GM12865 (cell line): ENCODE measurements at places on chromosomes 7 and 10.

GRCh38 chr7:101936223-101936610 is 118.8 kb downstream of the CUX1 start:
- DNase-seq = peak; percentile 22

DNA sequence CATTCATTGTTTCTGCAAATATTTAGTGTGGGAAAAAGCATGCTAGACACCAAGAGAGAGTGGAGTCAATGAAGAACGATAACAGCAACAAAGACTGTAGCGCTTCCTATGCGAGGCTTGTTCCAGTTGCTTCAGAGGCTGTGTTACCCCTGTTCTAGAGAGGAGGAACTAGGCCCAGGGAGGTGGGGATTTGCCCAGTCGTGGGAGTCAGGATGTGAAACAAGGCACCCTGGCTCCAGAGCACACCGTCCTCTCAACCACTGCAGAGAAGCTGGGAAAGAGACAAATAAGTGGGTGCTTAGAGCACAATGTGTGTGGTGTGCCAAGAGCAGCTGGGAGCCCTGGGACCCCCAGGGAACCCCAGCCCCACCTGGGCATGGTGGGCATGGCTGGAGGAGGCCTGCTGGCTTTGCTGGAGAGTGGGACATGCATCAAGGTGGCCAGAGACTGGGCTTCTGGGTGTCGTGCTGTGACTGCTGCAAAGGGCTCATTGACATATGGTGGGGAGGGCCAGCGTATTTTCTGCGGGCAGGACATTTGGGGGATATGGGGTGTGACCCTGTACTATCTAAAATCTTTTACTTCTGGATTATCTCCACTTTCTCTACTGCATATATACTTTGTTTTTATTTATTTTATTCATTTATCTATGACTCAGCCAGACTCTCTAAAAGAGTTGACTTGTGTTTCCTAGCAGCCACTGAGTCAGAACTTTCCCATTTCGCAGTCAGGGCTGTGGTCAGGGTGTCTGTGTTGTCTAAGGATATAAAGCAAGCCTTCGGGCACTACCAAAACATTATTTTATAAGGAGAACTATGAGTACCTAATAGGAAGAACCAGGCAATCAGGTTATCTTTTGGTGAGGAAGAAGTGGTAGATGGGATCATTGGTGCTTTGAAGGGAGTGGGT is 95.4 kb downstream of the TCF7L2 start:
- no peak for DNase-seq

- no peak for DNase-seq
Measured at GRCh38 chr10:118694848-118695247, 59.9 kb downstream of the CACUL1 start.

DNA sequence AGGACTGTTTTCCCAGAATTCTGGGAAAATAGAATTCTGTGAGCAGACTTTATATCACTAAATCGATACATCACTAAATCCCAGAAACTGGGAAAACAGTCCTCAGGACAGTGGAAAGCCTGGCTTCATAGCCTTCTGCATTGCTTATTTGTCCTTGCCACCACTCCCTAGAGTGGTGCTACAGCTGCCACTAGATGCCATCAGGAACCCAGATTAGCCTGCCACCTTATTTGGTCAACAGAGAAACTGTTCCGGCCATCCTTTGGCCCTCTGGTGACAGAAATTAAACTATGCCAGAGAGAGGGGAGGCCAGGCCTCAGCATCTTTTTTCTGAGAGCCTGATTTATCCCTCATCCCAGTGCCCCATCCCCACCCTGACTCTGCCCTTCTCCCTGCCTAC is 19.6 kb upstream of the NFKB2 start:
- DNase-seq = no peak

DNA sequence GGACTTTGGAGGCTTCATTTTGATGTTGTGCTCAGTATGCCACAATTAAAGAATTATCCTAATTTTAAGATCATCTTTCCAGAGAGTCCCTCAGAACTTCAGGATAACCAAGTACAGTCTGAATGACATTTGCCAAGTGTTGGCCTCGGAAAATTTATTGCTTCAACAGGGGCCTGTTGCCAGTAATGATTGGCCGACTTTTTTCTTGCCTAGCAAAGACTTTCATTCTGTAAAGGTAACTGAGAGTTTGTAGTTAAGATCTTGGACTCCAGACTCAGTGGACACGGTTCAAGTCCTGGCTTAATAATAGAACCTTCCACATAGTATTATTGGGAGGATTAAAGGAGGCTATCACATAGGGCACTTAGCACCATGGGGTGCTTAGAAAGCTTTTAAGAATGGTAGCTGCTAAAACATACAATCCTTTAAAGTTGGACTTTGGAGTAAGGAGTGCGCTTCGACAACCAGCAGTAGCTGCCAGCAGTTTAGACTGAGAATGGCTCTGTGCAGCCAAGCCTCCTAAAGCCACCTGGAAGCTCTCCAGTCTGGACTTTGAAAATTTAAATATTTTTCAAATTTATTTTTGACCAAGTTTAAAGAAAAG is 90.0 kb downstream of the PLCE1 start:
- no peak for DNase-seq

DNA sequence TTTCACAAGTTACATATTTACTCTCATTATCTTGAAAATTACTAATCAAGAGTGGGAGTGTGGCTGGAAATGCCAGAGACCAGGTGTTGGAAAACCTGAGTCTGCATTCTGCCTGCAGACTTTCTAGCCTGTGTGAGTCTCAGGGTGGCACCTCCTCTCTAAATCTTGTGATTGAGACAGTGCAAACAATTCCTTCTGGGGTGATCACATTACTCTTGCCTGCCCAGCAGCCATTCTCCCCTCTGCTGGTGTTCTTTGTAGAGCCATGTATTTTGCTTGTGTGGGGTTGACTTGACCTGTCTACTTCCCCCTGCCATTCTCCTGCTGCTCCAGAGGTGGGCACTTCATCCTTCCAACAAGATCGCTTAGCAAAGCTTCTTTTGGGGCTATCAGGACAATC is 101.1 kb downstream of the RAPGEF5 start:
- DNase-seq = no peak

- DNase-seq = no peak
Measured at GRCh38 chr7:148104136-148104716, 486.3 kb upstream of the C7orf33 start.

DNA sequence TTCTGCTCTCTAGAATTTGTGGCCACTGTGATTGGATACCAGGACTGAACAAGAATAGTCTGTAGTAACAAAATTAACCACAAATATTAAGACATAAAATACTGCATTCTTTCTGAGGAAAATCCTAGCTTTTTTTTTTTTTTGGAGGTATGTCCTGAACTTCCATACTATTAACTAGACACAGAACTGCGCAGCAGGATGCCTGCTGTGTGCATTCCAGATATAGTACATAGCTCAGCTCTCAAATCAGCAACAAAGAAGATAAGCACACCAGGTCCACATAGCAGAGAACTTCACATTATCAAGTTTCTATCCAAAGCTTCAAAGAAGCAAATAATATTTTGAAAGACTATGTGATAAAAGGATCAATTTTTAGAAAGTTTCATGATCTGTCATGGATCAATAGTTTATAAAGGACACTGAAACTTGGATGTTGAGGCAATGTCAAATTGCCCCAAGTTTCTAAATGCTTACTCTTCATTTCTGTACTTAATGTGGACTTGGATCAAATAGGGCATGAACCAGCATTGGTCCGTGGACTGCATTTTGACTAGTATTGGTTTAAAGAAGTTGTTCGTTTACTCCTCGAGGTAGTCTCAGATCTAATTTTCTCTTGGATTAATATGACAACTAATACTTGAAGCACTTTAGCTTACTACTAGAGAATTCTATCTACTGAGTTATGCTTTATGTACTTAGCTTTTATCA is 15.4 kb downstream of the NAMPT start:
- no peak for DNase-seq

DNA sequence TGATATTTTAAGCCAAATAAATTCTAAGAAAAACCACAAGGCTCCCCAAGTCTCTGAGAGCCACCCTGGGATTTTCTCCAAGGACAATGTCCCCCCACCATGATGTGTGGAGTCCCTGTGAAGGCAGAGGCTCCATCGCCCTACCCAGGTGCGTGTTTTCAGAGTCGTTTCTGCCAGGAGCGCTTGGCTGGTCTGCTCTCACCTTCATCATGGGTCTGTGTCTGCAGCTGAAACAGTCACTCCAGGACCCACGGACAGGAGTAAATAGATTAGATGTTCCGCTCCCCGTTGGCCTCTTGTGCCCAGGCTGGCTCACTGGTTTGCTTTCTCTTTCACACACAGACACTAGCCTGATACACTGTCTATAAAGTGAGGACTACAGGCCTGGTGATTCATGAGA is 217.5 kb downstream of the SFMBT2 start:
- no peak for DNase-seq

GRCh38 chr7:18221377-18222293 is 194.0 kb upstream of the PRPS1L1 start:
- no peak for DNase-seq

GRCh38 chr10:11631890-11632587 is 20.6 kb upstream of the USP6NL start:
- peak; percentile 92 for DNase-seq

DNA sequence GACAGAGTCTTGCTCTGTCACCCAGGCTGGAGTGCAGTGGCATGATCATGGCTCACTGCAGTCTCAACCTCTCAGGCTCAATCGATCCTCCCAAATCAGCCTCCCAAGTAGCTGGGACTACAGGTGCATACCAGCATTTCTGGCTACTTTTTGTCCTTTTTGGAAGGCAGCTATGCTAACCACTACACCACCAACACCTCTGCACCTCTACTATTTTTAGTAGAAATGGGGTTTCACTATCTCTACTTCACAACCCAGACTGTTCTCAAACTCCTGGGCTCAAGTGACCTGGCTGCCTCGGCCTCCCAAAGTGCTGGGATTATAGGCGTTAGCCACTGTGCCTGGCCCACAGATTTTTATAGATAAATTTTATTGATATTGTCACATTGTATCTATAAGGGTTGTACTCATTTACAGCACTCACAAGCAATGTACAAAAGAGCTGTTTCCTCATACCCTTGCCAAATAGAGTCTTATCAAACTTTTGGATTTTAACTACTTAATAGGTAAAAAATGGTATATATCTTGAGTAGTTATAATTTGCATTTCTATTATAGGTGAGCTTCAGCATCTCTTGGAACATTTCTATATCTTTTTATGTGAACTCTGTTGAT is 23.7 kb downstream of the PRR15 start:
- DNase-seq = no peak

- DNase-seq = no peak
Measured at GRCh38 chr7:122883049-122883680, 3.1 kb downstream of the CADPS2 start.

DNA sequence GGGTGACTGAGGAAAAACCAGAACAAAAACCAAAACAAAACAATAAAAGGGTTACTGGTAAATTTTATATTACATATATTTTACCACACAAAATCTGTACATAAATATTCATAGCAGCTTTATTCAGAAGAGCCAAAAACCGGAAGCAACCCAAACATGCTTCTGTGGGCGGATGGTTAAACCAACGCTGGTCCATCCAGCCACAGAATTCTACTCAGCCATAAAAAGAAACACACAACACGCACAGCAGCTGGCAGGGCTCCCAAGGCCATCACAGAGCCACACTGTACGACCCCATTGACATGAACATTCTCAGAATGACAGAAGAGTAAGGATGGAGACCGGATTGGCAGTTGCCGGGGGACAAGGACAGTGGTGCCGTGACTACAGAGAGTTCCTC is 83.6 kb downstream of the PROSER2 start:
- peak; percentile 37 for DNase-seq

DNA sequence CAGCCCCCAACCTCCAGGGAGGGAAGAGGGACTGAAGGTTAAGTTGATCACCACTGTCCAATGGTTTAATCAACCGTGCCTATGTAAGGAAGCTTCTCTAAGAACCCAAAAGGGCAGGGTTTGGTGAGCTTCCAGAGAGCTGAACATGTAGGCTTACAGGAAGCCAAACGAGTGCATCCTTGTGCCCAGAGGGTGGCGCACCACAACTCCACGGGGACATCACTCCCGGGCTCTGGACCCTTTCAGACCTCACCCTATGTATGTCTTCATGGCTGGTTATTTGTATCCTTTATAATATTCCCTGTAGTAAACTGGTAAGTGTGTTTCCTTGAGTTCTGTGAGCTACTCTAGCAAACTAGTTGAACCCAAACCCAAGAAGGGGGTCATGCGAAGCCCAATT is 11.5 kb upstream of the NFKB2 start:
- DNase-seq = no peak

GRCh38 chr7:66356277-66356721 is 151.2 kb downstream of the TPST1 start:
- DNase-seq = no peak

DNA sequence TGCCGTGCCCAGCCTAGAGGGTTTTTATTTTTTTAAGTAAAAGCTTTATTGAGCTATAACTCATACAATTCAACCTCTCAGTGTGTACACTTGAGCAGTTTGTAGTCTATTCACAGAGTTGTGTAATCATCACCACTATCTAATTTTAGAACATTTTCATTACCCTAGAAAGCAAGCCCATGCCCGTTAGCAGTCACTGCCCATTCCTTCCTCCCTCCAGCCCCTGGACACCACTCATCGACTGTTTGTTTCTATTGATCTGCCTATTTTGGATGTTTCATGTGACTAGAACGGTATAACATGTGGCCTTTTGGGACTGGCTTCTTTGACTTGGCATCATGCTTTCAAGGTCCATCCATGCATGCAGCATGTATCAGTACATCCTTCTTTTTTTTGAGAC is 25.7 kb upstream of the SEC61A2 start:
- DNase-seq = no peak

- DNase-seq = no peak
Measured at GRCh38 chr10:106525835-106526234, 638.7 kb downstream of the SORCS1 start.

DNA sequence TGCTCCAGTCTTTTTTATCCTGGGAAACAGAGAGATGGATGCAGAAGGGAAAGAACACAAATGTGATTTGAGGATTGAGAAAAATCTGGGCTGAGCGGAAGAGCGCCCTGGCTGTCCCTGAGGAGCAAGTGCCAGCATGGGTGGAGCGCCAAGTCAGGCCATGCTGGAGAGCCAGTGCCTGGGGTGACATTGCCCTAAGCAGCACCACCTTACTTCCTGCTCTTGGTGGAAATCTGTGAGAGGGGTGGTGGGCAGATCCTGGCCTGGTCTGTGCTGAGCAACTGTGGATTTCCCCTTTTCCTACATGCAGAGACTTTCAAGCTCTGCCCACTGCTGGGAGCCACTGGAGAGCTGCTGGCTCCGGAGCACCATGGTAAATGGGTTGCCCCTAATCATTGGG is 36.9 kb downstream of the DDIT4 start:
- no peak for DNase-seq

DNA sequence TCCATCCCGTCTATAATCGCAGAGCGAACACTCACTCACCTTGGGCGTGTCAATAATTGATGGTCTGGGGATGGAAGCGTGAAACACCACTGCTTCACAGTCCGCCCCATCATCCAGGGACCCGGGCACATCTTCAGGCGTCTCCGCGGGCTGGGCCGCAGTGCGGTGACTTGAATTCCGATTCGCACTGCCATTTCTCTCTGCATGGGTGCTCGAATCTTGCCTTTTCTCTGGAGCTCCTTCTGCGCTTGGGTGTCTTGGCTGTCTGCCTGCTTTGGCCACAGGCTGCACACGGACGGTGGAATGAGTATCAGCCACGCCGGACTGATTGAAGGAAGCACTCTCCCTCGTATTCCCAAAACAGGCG is 500 bp downstream of the FAM107B start:
- DNase-seq = no peak
